ENCODE measurements at places on chromosomes 3 and 15.

- no peak for DNase-seq
These were observed 48.7 kb upstream of the RYK start for GRCh38 chr3:134299185-134299887.

- DNase-seq = no peak
These were observed 169.4 kb upstream of the ZNF385D start for GRCh38 chr3:21920421-21920861.

DNA sequence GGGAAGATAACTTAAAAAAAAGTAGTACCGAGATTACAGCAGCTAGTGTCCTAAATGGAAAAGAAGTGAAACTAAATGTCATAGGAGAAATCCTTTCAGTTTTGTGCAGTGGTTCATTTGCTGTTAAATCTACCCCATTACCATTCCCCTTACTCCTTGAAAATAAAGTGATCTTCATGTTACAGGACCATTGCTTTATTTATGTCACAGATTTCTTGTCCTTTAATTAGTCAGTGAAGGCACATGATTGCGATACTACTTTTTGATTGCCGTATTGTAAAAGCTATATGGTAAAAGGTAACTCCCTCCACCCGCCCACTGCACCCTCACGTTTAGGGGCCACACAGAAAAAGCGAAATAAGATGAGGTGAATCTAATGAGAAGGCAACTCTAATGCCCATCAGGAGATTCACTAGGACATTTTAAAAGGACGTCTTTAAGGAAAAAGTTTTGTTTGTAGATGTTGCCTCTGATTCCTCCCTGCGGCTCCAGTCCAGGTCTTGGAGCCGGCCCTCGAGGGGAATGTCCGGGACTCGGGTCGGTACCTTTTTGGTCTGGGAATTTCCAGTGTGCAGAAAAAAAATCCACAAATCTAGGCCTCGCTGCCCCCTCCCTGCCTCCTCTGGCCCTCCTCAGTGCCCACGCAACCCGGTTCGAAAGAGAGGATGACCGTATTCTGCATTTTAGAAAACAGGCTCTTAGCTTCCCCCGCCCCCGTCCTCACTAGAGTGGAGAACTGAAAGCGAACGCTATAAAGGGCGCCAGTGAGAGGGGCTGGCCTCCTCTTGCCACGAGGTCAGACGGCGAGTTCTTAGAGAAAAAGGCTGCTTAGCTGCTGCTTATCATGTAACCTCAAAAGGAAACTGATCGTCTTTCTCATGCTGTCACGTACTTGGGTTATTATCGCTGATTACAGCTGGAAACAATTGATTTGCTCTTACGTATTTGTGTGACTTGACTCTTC is 21.8 kb upstream of the NFKBIZ start:
- peak; percentile 58 for DNase-seq

- DNase-seq = no peak
These were observed 255.2 kb upstream of the ROBO1 start for GRCh38 chr3:80023010-80023409.

DNA sequence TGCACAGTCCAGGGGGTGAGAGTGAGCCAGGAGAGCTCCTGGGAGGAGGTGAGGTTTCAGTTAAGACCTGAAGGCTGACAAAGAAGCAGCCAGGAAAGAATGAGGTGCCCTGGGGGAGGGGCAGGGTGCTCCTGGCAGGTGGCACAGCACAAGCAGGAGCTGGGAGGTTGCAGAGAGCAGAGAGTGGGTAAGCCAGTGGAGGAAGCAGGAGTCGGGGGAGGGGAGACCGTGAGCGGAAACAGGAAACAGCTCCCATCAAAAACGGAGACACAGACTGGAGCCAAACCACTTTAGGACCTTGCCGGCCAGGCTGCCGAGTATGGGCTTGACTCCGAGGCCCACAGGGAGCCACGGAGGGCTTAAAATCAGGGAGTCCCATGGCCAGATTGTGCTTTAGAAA is 12.1 kb upstream of the FBLN2 start:
- DNase-seq = no peak

GRCh38 chr3:195453236-195453635 is 10.4 kb upstream of the ACAP2 start:
- no peak for DNase-seq

GRCh38 chr3:38126121-38126892 is 10.6 kb downstream of the ACAA1 start:
- DNase-seq = no peak

- DNase-seq = no peak
These were observed 125.5 kb downstream of the GREM1 start for GRCh38 chr15:32843219-32843815.

DNA sequence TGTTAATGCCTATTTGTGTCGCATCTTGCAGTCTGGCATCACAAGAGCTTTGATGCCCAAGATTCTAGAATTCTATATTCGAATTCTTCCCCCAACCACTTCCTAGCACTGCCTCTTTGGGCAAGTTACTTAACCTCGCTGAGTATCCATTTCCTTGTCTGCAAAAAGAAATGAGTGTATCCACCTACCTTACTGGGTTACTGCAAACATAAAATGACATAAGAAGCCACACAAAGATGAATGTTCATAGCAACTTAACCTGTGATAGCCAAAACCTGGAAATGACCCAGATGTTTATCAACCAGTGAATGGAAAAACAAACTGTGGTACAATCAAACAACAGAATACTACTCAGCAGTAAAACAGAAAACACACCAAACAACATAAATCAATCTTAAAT is 24.9 kb downstream of the RFTN1 start:
- DNase-seq = no peak

- DNase-seq = no peak
These were observed 134.3 kb upstream of the LRRN1 start for GRCh38 chr3:3664935-3665334.

DNA sequence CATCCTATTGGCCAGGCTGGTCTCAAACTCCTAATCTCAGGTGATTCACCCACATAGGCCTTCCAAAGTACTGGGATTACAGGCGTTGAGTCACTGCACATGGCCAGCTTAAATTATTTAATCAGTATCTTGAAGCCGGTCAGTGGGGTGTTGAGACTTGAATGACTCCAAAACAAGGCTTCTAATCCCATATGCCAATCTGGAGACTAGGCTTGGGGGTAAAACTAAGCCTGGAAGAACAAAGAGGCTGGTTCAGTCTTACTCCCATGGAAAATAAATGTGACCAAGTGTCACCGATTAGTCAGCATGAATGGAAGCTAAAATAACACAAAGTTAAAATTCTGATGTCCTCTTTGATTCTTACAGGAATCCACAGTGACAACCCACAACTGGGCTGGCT is 509.1 kb downstream of the FOXP1 start:
- DNase-seq = no peak

GRCh38 chr15:43903864-43904290 is 77.1 kb downstream of the WDR76 start:
- peak; percentile 74 for DNase-seq

DNA sequence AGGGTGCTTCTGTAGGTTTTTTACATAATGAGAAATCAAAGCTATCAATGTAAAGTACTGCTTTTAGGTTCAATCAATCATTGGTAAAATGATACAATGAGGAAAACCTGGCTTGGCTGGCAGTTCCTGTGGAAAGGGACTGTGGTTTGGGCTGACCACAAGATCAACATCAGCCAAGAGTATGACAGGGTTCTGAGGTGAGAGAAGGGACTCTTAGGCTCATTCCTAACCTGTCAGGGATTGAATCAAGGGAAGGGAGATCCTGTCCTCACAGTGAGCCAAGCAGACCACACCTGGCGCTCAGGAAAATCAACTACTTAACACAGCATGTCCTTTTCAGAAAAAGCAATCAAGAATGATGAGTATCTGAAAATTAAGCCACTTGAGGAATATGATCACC is 111.1 kb downstream of the MAGI1 start:
- DNase-seq = no peak

DNA sequence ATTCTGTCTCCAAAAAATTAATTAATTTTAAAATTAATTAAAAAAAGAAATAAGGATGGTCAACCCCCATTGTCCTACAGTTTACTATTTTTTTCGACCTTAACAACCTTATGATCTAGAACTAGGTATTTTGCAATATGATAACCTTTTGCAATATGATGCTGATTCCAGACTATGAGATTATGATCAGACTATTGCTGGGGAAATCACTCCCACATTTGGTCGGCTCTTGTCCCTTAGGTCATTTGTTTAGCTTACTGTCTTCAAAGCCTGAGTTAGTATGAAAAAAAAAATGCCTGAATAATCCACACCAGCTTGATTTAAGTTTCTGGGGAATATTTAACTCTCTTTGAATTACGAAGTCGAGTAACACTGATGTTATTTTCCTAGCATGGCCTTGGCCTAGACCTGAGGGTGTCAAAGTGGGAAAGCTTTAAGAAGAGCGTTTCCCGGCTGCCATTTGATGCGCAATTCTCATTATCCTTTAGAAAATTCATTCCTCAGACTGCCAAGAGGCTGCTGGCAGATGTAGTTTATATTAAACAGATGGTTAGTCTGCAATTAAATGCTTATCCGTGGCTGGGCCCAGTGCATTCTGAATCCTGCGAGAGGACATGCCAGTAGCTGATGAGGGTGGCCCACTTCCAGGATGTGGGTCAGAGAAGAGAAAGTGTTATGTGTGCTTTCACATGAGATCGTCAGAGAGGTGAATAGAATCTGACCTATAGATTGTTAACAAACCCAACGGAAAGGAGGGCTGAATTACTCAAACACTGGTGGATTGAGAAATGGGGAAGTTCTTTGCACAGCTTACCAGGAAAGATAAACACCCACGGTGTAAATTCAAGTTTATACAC is 496.0 kb upstream of the THBS1 start:
- no peak for DNase-seq

- DNase-seq = no peak
These were observed 1.4 kb downstream of the IL17RD start for GRCh38 chr3:57163751-57164150.

GRCh38 chr3:37444696-37445095 is 270.3 kb upstream of the LRRFIP2 start:
- no peak for DNase-seq

DNA sequence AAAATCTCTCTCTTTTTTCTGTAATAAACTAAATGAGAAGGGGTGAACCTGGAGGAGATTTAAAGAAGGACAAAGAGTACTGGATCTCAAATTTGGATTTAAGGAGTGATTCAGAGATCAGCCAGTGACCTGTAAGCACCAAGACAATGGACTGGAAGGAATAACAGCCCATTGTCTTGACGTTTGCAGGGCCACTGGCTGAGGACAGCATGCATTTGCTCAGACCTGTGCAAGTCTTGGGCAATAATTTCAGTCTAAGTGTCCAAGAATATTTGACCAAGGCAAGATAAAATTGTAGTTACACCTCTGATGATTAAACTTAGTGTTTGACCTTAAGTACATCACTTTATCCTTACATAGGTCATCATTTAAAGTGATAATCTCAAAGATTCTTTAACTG is 55.8 kb upstream of the OSTN start:
- DNase-seq = no peak
